ENCODE measurements at places on chromosomes 5 and 9.

DNA sequence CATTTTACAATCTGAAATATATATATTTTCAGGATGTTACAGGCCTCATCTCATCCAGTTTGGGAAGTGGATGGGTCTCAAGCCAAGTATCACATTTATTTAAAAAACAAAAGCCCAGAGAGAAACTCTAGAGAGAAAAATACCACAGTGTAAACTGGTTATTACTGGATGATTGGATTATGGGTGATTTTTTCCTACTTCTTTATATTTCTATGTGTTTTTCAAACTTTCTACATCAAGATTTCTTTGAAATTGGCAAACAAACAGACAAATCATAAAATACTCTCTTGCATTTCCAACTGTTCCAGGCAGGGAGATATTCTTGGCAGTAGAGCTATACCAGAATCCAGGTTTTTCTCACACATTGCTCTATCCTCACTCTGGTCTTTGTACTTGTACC, 116.0 kb upstream of the SMIM23 start:
- DNase-seq = no peak

DNA sequence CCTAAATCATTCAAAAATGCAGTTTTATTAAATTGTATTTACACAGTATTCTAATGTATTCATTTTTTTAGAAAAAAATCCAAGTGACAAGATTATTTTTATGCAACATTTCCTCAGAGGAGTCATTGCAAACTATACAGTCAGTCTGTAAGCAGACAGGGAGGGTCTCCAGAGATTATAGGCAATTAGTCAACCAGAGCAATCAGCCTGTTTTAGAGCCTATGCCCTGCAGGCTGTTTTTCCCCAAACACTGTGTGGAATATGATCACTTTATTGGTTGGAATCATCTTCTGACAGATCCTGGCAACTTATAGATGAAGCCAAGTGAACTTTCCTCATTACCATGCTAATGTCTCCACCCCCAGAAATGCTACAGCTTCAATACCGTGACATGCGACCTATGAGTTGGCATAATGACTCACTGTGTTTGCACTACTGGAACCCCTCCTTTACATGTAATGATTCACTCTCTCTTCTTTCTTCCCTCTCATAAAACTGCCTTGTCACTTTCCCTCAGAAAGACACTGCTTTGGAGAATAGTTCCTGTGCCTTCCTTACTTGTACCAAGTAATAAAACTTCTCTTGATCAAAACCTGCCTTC, 577.7 kb upstream of the FTMT start:
- DNase-seq = no peak

- DNase-seq = no peak
Observed at GRCh38 chr9:89705651-89706050, 100.8 kb downstream of the GADD45G start.

DNA sequence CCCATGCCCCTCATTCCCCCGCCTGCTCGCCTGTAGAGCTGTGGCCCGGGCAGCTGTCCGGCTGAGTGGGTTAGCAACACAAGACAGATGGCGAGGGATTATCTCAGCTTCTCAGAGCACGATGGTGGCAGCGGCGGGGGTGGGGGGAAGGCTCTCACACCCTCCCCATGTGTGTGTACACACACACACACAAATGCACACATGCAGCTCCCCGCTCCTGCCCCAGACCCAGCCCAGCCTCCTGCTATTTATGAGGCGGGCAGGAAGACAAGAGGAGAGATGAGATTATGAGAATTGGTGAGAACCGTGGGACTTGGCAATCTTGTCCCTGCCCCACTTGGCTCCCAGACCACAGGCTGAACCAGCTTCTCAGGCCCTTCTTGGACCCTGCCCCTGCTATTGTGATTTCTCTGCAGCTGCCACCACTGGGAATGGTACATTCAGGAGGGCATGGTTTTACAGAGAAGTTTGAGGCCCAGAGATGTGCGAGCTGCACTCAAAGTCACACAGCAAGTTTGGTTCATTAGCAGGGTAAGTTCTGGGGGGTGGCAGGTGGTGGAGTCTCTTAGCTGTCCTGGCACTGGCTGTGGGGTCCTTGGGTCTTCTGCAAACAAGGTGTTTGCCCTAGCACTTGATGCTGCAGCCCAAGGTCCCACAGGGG, 51.0 kb upstream of the PSD2 start:
- DNase-seq = no peak

DNA sequence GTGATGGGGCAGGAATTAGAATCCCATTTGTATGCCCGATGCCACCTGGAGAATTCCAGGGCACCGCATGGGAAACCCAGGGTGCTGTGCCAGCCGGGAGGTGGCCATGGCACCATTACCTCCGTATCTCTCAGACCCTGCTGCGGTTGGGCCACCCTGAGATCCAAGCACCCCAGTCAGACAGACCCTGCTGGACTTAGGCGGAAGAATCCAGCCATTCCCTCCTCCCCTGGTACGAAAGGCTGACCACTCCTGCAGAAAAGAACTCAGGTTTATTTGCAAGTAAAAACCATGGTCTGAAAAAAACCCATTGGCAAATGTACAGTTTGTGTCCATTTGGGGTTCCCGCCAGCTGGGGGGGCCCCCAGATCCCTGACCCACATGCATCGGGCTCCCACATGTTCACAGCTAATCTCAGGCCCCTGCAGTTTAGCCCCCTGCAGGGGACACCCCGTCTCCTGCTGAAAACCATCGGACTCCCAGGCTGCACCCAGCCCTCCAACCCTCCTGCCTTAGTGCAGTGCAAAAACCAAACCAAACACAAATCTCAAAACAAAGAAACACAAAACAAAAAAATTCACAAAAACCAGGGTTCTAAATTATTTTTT, 23.6 kb upstream of the SARDH start:
- no peak for DNase-seq

DNA sequence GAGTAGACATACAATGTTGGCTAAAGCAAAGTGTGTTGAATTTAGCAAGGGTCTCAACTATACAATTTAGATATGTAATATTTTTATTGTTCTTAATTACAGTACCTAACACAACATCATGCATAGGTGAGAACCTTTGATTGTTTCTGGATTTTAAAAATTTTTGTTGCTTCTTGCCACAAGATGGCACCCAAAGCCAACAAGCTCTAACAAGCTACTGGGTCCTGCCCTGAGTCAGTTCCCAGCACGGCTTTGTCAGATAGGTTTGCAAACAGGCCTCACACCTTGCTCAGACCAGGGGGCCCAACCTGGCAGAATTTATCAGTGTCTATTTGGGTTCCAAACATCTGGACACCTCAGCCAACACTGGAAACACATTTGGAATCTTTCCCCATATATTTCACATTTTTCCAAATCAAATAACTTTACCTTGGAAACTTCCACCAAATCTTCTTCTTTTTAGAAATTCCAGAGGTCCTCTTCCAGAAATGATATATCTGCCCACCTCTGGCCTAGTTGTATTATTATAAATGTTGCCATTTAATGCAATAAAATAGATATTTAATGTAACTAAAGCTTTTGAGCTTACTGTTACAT, 49.5 kb upstream of the EGFLAM start:
- peak; percentile 16 for DNase-seq

GRCh38 chr9:35236692-35237091, 74.9 kb downstream of the UNC13B start:
- no peak for DNase-seq

DNA sequence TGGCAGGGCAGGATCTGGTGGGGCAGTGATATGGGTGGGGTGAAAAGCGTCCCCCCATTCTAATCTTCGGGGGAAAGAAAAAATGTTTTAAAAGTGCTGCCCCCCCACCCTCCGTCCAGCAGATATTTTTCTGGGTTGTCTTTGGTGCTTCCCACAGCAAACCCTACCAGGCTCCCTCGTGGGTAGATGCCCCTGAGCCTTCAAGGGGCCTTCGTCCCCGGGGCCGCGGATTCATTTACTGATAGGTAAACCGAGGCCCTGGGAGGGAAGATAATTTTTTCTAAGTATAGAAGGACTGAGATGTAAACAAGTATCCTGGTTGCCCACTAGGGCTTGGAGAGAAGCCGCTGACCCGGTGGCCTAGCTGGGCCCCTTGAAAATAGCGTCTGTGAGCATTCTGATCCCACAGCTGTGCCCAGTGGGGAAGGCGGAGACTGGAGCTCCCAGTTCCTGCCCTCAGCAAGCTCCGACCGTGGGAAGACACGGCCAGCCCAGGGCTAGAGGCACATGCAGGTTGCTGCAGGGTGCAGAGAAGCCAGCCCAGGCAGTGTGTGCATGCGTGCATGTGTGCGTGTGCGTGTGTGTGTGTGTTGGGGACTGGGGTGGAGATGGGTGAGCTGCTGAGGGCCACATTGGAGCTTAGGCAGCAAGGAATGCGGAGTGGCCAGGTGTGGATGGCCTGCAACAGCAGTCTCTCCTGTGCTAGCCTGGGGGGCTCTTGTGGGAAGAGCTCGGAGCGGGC, 6.0 kb upstream of the RXRA start:
- no peak for DNase-seq

GRCh38 chr5:139796061-139796806, 626 bp downstream of the PSD2 start:
- no peak for DNase-seq

GRCh38 chr5:2738156-2738699, 13.2 kb downstream of the IRX2 start:
- DNase-seq = no peak

DNA sequence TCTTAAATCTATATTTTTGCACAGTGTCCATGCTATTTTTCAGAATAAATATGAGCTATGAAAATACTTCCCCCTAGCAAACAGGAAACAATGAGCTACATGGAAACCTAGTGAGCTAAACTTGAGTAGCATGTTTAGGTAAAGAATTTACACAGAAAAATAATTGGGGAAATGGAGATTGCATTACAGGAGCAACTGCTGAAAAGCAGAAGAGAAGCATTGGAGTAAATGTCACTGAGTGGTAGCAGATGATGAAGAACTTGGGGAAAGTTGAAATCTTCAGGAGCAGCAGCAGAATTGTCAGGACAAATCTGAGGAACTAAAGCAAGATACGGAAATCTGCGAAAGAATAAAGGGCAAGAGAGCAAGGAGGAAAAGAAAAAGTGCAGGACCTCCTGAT, 610.3 kb downstream of the TLE1 start:
- DNase-seq = no peak

DNA sequence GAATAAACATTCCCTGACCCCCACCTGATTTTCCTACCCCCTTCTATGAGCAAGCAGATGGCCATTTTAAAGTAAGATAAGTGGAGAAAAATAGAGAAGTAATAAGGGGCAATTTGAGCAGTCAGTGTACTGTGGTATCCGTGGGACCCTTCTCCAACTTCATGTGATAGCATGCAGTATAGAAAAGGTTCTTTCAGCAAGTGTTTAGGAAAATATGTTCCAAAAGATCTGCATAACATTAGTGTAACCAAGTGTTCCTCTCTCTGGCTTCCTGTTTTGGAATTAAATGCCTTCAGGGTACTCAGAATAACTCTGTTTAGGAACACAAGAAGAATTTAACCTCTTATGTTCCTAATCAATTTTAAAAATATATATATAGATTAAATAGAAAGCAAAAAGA, 134.9 kb downstream of the ATG10 start:
- no peak for DNase-seq

DNA sequence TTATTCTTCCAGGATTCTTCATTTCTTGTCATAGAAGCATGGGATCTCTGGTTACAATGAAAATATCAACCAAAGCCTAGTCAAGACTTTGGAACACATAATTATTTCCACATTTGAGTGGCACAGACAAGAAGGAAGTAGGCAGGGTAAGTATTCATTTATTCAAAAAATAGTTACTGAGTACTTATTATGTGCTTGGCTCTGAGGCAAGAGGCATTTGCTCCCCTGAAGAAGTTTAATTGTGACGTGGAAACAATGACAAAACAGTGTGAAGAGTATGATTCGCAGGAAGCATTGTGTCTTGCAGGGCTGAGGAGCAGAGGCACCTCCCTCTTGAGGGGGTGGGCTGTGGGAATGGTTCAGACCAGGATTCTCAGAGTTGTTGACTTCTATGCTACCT, 45.0 kb upstream of the TNFSF15 start:
- no peak for DNase-seq

DNA sequence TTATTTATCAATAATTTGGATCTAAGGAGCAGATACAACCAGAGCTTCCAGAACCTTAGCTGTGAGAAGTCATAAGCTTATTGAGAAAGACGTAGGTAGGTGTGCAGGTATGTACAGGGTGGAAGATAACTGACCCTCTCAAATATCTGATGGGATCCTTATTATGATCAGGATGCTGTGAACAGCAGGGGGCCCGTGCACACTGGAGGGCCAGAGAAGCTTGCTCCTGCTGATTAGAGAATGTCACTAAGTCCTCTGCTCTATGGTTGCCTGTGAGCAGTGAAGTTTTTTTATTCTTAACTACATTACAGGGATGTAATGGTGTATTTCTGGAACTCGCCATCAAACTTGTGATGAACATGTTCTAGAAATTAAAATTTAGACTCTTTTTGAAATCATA, 108.9 kb upstream of the POU5F2 start:
- no peak for DNase-seq
